AG04450 (cell line): ENCODE measurements at places on chromosomes 12 and 14.
A peak's percentile ranks its signal among the peaks of the same experiment; 100 is the strongest.

- DNase-seq = no peak
Observed at GRCh38 chr12:124517260-124518050, 50.0 kb downstream of the NCOR2 start.

DNA sequence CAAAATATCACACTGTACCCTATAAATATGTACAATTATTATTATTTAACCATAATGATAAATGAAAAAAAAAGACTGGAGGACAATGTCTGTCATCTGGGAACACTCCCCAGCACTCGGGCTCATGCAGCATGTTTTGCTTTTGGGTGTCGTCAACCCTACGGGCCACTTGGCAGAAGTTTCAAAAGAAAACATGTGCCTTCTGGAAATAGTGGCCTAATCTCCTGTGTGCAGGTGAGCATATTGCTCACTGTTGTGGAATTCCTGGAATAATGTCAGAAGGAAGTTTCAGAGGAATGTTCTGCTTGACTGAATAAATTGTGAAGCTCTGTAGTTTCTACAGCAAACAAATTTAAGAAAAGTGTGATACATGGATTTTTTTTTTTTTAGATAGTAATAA, 298.3 kb downstream of the SSPN start:
- DNase-seq = no peak

DNA sequence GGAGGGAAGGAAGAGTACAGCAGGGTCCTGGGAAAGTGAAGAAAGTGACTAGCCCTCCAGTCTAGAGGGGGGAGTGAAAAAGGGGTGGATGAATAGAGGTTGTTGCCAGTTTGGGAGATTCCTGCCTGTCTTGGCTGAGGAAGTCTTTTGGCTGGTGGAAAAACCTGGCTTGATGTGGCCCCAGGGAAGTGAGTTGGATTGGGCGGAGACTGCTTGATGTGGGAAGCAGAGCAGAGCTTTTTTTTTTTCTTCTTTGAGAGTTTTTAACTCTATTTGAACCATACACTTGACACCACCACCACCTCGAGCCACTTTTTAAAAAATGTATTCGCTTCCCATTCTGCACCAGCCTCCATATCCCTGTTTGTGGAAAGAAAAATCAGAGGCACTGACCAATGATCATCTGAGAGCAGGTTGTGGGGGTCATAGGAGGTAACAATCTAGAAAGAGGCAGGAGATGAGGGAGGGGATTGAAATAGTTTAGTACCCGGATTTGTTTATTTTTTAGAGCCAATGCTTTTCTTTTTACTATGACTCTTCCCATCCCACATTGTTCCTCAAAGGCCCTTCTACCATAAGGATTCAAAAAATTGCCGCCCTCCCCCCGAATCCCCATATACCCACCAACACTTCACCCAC, 690 bp upstream of the DTX3 start:
- DNase-seq = no peak

- DNase-seq = no peak
Observed at GRCh38 chr14:54889919-54890318, 12.7 kb downstream of the GCH1 start.

- no peak for DNase-seq
Observed at GRCh38 chr14:65153101-65153500, 50.8 kb upstream of the MAX start.

DNA sequence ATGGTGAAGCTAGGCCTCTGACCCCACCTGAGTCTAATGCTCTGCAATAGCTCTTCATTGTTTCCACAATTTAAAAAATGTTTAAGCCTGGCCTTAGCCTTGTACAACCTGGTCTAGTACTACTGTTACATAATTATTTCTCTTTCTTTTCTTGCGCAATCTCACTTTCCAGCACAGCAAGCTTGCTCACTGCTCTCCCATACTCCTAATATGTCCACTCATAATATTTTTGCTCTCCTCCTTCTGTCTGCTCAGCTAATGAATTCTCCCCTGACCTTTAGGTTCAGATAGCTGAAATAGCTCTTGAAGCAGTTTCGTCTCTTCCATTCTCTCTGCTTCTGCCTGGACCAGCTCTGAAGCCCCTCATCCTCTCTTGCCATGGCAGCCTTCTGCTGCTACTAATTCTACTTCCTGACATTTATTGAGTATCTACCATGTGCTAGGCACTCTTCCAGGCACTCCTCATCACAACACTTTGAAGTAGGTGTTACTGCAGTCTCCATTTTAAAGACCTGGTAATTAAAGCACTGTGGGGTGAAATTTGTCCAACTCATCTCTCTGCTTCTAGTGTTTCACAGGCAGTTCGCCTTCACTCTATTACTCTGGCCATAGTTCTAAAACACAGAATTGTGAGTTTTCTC, 2.8 kb upstream of the SLC48A1 start:
- DNase-seq = no peak

DNA sequence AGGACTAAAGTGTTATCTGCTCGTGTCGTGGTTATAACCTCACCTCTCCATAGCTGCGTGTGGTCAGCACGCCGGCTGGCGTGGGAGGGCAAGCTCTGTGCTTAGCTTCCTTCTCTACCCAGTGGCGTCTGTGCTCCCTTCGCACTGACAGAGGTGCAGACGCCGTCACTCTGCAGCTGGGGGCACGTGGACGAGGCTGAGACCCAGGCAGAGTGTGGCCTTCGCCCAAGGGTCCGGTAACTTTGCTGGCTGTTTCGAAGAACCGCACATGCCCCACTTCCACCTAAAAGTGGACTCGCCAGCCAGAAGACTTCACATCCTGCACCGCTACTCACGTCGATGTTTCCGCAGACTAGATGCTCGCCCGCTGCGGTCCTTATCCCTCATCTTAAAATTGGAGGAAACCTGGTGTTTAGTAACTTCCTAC, 35.9 kb upstream of the DYNC1H1 start:
- no peak for DNase-seq

- no peak for DNase-seq
Observed at GRCh38 chr12:93741659-93742109, 64.5 kb downstream of the CRADD start.

GRCh38 chr12:7374423-7375144, 69.4 kb downstream of the CD163L1 start:
- DNase-seq = no peak

- DNase-seq = no peak
Observed at GRCh38 chr12:47731723-47732122, 6.4 kb upstream of the ENDOU start.

- DNase-seq = no peak
Observed at GRCh38 chr12:18141048-18141982, 51.3 kb upstream of the RERGL start.

DNA sequence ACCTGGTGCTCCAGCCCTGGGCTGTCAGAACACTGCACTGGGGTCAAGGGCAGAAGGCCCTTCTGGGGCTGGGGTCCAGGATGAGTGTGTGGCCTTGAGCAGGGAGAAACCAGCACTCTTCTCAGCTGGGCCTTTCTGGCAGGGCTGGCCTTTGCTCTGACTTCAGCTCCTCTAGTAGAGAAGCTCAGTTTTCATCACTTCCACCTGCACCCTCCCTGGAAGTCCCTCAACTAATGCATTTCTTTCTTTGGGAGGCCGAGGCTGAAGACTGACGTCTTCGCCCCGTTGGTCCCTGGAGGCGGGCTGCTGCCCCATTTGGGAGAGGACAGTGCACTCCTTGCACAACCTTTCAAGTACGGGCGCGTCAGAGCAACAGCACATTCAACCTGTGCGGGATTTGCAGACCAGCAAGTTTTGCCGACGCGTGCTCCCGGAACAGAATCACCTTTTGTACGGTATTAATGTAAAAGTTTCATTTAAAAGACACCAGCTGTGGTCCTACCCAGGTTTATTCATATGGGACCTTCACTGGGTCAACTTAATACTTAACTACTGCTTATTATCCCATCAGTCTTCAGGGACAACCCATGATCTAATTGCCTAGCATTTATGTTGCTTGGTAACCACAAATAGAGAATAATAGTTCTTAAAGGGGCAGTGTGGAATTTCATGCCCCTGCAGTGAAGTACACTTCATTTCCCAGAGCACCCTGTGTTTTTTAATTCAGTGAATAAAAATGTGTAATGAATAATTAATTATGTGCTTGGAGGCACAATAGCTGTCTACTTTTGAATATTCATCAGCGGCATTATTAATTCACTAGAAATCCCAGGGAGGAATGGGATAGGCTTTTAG, 134.8 kb upstream of the VRK1 start:
- no peak for DNase-seq

GRCh38 chr12:131642101-131642540, 68.8 kb upstream of the SFSWAP start:
- no peak for DNase-seq

GRCh38 chr14:95727056-95727700, 13.3 kb upstream of the TCL1A start:
- no peak for DNase-seq

- DNase-seq = peak; percentile 39
Observed at GRCh38 chr12:75825686-75826085, 205.9 kb downstream of the PHLDA1 start.

GRCh38 chr12:7857971-7858370, 14.7 kb downstream of the SLC2A14 start:
- no peak for DNase-seq

DNA sequence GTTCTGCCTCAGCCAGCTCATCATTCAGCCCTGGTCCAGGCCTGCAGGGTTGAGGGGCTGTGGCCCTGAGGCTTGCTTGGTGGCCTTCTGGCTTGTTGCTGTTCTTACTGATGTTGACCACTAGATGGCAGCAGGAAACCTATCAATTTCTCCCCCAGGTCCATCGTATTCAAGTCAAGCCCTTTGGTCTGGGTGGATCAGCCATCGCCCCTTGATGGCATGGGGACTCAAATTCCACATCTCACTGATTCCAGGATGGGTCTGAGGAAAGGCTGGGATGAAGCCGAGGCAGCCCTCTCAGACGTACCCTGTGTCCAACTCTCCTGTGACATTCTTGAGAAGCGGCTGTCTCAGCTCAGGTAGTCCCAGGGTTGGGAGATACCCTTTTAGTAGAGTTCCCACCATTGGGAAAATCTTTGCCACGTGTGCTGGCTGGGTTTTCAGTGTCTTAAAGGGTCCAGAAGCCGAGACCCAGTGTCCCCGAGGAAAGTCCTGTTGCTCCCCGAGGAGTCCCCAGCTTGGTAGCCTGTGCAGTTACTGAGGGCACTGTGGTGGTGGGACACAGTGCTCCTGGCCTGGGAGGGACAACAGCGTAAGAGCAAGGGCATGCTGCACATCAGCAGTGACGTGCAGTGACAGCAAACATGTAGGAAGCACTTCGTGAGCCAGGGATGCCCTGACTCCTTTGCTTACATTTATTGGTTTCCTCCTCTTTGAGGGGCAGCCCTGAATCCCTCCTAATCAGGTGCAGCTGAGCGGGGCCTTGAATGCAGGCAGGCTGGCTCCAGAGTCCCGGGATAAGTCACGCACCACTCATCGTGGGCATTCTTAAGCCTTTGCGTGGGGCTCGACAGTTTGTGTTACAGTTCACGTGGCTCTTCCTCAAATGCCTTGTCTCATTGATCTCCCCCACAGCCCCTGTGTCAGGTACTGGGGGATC, 58.6 kb downstream of the TSPAN9 start:
- DNase-seq = peak; percentile 66

DNA sequence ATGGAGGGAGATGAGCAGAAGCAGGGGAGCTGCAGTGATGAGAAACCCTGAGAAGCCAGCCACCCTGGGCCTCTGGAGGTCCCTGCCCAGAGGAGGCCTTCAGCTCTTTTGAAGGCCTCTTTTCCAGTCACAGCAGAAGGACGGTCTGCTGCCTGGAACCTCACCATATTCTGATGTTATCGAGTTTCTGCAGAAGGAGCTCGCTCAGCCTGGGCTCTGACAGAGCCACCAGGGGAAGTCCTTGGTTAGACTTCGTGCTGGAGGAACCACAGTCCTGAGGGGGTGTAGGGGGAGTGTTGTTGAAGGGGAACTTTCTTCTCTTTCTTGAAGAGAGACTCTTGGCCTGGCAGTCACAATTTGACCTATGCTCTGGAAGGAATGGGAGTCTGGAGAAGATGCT, 25.1 kb upstream of the BATF start:
- no peak for DNase-seq

- no peak for DNase-seq
Observed at GRCh38 chr12:91171476-91171875, 11.1 kb downstream of the DCN start.

DNA sequence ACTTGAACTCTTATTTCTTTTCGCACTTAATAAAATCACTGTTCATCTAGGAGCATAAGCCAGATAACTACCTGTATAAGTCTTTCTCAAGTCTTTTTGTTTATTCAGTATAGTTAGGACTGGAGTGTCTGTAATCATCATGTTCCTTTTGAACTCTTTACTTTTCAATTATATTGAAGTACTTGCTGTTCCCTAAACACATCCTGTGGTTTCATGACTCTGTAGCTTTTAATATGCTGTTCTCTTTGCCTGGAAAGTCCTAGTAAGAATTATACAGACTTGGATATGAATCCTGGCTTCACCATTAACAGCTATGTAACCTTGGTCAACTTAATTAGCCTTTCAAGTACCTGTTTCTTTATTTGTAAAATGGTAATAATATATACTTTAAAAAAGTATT, 88.2 kb downstream of the CCDC91 start:
- DNase-seq = no peak

DNA sequence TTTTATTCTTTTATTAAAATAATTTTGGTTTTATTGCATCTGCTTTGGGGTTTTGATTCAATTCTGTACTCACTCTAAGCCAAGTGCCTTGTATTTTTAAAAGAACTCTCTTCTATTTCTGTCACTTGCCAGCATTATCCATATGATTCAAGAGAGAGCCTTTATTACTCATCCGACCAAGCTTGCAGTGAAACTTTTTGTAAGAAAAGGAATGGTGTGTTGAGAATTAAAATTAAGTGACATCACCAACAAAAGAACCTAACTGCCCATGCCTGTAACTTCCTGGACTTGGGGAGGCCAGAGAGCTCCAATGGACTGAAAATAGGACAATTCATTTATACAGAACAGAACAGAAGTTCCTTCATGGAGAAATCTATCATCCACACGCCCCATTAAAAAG, 52.1 kb downstream of the GALNT4 start:
- no peak for DNase-seq

DNA sequence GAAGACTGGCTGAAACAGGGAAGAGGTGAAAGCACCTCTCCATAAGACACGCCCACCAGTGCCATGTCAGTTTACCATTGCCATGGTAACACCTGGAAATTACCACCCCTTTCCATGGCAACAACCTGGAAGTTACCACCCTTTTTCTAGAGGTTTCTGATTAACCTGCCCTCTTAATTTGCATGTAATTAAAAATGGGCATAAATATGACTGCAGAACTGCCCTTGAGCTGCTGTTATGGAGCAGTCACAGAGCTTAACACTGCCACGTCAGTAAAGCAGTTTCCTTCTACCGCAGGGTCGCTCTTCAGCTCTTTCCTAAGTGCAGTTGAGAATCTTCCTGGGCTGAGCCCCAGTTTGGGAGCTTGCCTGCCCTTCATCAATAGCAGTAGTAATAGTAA, 55.2 kb downstream of the RASSF3 start:
- DNase-seq = no peak

DNA sequence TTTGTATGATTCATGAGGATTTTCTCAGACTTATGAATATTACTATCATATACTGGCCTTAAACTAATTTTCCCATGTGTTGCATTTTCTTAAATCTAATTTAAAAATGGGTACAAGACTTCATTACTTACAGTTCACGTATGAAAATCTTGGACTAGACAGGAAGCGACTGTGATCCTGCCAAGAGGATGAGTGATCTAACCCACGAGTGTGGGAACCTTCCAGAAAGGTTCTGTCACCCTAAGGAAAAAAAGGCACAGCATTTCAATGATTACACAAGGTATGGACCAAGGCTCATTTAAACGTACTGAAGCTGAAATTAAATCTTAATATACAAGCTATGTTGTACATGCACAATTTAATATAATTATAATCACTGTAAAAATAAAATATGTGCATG, 293.5 kb upstream of the DIO2 start:
- no peak for DNase-seq

- DNase-seq = no peak
Observed at GRCh38 chr12:54215989-54216796, 27.4 kb upstream of the SMUG1 start.
